ENCODE measurements at places on chromosomes 2 and 18.

- DNase-seq, result no peak
These were observed 151.9 kb downstream of the FHOD3 start for GRCh38 chr18:36449451-36449850.

DNA sequence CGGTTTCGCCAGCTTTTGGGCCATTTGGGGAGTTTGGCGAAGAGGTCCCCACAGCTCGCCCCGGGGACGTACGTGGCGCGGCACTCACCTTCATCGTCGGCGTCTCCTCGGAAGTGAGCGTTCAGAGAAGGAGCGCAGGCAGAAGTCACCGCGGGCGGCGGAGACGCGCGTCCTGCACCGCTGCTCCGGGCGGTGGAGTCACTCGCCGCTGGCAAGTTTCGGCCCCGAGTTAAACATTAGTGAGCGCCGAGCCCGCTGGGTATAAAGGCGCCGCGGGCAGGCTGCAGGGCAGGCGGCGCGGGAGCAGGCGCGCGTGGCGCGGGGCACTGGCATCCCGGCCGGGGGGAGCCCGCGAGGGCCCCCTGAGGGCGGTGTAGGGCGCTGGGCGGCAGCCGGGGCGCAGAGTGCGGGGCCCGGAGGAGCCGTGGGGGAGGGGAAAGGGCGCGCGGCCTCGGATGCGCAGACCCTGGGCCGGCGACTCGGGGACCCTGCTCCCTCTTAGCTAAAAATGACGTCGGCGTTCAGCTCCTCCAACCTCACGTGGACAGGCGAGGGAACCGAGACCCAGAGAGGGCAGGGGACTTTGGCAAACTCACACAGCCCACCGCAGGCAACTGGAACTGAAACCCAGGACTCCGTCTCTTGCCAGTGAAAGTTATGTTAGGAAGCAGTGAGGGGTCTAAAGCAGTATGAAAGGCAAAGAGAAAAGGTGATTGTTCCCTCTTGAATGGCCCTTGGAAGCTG lies at the start of gene DPP4:
Gene DPP4, minus strand, starts transcription at position 328 of the 744 bp plus-strand sequence. Its CDS starts 234 bp downstream, at position 94.
- peak; percentile 71 for DNase-seq

DNA sequence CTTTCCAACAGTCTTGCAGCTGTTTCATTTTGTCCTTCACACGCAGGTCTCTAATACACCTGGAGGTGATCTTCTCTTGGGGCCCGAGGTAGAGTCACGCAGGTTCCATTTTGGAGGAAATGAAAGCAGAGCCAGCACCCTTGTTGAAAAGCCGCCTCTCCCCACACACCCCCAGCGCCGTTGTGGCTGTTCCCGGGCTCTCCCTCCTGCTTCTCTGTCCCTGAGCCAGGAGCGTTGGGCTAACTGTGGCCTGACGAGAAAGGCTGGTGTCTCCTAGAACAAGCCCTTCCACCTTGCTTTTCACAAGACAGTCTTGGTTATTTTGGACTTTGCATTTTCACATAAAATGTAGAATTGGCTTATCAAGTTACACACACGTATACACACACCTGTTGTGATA lies 16.3 kb downstream of the SNED1 start:
- DNase-seq, result no peak

GRCh38 chr2:158989165-158989564 lies 20.7 kb downstream of the TANC1 start:
- DNase-seq, result no peak

- no peak for DNase-seq
These were observed 43.9 kb downstream of the ATIC start for GRCh38 chr2:215355801-215356200.

GRCh38 chr2:236526455-236527158 lies 43.0 kb upstream of the ACKR3 start:
- no peak for DNase-seq

GRCh38 chr18:9629709-9630108 lies 15.3 kb upstream of the PPP4R1 start:
- no peak for DNase-seq

DNA sequence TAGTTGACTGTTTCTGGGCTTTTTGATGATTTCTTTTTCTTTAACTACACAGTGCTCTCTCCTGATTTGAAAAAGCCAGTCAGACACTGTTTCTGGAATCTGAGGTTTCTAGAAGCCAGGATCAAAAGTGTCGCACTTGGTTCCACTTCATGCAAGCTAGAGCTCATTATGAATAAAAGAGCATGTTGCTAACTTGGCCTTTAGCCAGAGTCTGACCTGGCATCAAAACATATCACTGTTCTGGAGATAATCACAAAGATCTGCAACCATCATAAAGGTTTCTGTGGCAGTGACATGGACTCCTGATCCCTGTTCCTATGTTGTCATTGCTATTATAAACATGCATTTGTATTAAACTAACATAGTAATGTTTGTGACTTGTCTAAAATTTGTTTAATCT lies 76.1 kb upstream of the MAPRE2 start:
- DNase-seq, result no peak

- no peak for DNase-seq
These were observed 155.0 kb downstream of the EIPR1 start for GRCh38 chr2:3222636-3223035.

- no peak for DNase-seq
These were observed 11.6 kb upstream of the OLA1 start for GRCh38 chr2:174259981-174260380.

GRCh38 chr18:10851824-10852319 lies 297.5 kb downstream of the PIEZO2 start:
- DNase-seq, result peak; percentile 17

- DNase-seq, result no peak
These were observed 13.2 kb downstream of the SLC66A3 start for GRCh38 chr2:11168488-11168887.

GRCh38 chr2:158969715-158970240 lies 1.3 kb downstream of the TANC1 start:
- peak; percentile 73 for DNase-seq

GRCh38 chr2:71716697-71717624 lies 263.6 kb downstream of the DYSF start:
- no peak for DNase-seq

DNA sequence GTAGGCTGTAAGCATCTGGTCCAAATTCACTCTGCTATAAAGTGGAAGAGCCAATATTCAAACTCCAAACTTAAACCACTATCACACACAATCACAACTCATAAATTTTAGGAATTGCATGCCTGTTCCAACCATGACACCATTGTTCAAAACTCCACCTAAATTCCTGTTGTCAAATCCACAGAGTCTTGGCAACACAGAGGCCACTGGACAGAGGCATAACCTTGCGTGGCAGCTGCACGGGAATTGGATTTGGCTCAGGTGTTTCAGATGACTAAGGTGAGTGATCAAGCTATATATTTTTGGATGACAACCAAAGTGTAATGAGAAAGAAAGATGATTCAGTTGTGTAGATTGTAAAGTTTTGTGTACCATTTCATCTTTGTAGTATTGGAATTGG lies 422.7 kb upstream of the TNP1 start:
- no peak for DNase-seq

GRCh38 chr18:4271952-4272351 lies 183.2 kb downstream of the DLGAP1 start:
- no peak for DNase-seq

- DNase-seq, result no peak
These were observed 408.0 kb upstream of the RGPD4 start for GRCh38 chr2:107418708-107419107.

GRCh38 chr2:38214209-38214717 lies 138.3 kb upstream of the CYP1B1 start:
- no peak for DNase-seq

DNA sequence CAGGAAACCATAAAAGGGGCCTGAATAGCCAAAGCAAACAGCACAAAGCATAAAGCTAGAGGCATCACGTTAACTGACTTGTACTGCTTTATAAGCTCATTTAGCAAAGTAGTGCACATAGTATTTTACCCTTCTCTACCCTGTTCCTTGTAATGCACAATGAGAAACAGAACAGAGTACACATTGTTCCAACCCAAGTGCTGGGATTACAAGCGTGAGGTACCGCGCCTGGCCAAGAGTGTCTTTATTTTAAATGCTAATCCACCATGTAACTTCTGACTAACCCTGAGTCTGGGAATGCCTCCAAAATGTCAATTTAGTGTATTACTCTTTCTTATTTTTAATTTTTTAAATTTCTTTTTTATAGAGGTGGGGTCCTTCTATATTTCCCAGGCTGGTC lies 46.4 kb upstream of the STON1 start:
- DNase-seq, result no peak

- DNase-seq, result peak; percentile 28
These were observed 1325.4 kb upstream of the ZEB2 start for GRCh38 chr2:145845207-145845894.

DNA sequence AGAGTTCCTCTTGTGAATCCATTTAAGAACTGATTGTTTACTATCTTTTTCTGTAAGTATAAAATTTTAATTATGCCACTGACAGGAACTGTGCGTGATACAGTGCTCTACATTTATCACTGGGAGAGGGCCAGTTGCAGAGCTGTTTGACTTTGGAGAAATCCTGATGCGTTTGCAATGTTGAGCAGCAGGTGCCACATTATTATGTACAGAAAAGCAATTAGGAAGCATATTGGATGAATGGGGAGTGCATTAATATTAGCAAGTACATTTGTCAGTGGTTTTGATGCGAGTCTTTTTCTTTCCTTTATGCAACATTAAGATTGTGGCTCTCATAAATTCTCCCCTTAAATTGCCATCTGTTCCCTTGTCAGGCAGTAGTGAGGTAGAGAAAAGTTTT lies 302.3 kb upstream of the FANCL start:
- no peak for DNase-seq

- DNase-seq, result peak; percentile 48
These were observed 19.8 kb downstream of the ARL5A start for GRCh38 chr2:151808258-151809072.

DNA sequence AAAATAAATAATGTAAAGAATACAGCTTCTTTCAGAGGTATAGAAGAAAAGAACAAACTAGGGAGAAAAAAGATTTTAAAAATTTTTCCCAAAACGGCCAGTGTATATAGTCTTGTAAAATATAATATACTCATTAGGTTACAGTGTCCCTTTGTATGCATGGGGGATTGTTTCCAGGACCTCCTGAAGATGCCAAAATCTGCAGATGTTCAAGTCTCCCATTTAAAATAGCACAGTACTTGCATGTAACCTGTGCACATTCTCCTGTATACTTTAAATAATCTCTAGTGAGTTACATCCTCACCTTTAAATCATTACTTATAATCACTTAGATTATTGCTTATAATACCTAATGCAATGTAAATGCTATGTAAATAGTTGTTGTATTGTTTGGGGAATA lies 80.6 kb upstream of the LRRTM4 start:
- no peak for DNase-seq

DNA sequence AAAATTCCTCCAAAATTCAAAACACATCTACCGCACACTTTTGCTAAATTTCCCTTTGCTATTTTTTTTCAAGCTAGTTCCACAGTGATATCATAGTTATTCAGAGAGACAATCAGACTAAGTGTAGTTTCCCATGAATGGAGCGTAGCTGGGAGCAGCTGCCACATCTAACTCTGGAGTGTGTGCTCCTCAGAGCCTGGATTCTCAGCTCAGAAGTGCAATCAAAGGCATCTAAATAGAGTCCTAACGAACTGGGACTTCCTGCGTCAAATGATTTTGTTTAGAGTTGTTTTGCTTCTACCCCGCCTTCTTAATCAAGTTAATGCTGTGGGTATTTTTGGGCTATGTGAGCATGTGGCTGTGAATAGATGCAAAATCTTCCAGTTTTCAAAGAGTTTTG lies 160.3 kb downstream of the TMEM18 start:
- no peak for DNase-seq

DNA sequence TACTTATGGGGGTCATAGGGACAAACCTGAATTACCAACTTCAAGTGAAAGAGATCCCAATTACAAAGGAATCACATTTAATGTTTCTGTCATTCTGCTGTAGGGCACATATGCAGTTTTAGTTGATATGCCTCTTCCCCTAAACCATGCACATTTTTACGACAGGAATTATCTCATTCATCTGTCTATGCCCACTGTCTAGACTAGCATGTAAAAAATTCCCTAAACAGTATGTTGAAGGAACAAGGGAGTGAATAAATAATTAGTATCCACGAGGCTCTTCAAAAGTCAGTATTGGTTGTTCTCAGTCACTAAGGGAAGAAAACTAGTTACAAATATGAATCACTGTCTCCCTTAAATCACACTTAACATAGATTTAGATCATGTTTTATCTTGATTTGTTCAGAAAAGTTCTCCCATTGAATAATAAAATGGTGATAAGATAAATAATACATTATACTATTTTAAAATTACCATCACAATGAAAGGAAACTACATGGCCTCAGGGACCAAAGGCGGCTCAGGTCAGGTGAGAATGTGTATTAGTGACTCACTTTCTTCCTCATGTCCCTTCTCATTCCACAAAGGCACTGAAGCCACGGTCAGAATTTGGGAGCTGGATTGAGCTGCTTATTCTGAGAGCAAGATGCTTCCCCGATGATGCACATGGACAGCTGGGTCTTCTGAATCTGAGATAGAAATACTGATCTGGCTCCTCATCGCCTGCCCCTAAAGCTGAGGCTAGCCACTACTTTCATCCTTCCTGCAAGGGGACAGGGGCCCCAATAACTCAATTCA lies 29.1 kb downstream of the DYM start:
- no peak for DNase-seq

DNA sequence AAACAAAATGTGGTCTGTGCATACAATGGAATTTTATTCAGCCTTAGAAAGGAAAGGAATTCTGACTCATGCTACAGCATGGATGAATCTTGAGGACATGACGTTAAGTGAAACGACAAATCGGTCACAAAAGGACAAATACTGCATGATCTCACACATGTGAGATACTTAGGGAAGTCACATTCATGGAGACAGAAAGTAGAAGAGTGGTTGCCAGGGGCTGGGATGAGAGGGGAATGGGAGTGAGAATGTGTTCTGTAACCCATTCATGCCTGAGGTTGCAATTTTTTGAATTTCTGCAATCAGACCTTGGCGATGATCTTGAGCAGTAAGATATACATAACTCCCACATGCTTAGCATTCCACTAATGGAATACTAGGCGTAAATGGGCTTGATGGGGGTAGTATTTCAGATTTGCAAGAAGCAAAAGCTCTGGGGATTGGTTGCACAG lies 22.0 kb downstream of the FHL2 start:
- no peak for DNase-seq

- DNase-seq, result no peak
These were observed 179.9 kb upstream of the FN1 start for GRCh38 chr2:215615803-215616174.

DNA sequence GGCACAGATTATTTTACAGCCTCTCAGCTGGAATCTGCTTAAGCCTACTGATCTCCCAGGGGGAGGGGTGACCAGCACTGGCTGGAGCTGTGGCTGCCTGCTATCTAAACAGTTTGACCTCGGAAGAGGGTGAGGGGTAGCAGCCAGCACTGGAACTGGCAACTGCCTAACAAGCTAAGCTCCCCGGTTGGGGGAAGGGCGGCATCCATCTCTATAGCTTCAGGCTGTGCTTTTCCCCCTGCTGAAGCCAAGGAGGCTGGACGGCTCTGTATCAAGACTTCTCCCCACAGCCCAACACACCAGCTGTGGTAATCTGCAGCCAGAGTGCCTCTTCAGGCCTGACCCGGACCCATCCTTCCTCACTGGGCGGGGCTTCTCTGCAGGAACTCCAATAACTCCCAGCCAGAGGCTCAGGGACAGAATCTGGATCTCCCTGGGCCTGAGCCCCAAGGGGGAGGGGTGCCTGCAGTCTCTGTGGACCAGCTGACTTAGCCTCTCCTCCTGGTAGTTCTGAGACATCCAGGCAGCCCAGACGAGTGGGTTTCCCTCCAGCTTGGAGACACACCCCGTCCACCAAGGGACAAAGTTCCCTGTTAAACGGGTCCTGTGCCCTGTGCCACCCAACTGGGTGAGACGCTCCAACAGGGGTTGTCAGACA lies 560.2 kb downstream of the LRP1B start:
- no peak for DNase-seq

- no peak for DNase-seq
These were observed 201.7 kb downstream of the SNTG2 start for GRCh38 chr2:1152375-1152774.
